ENCODE measurements at places on chromosomes 4 and X. TPM values are rescaled to one million over a fixed set of nuclear protein-coding genes. Genes with fewer than 3 reads are reported as not detected.

The PCSK1N gene
- 1.1 TPM for total RNA-seq

The CENPVL2 gene
- not detected for total RNA-seq

The CT45A1 gene
- total RNA-seq = not detected

The HSFX2 gene
- not detected for total RNA-seq

The ITGB1BP2 gene
- total RNA-seq = 4.2 TPM

The CLDN34 gene
- total RNA-seq = not detected

The TRMT2B gene
- 9.8 TPM for total RNA-seq

The UCHL1 gene
- 1,235 TPM for total RNA-seq

The MAGEA9B gene
- total RNA-seq = not detected

The GYPE gene
- total RNA-seq = 0.37 TPM

The GLRA2 gene
- not detected for total RNA-seq

The FAAH2 gene
- total RNA-seq = under 0.01 TPM
